Muscle of arm (tissue), 14 donors: ENCODE measurements at places on chromosomes 6 and 20. TPM values are rescaled to one million over a fixed set of nuclear protein-coding genes. Genes with fewer than 3 reads are reported as not detected.

NKAIN4 gene
- 17.9 TPM for polyA plus RNA-seq

- DNase-seq, result no peak
Observed at GRCh38 chr6:143339223-143339622, 111.3 kb downstream of the ADAT2 start.

SLC2A10 gene
- 17.2 TPM for polyA plus RNA-seq

- no peak for DNase-seq
Observed at GRCh38 chr6:158655569-158656450, 6.0 kb downstream of the SYTL3 start.

GRCh38 chr6:11013721-11014070 lies 30.4 kb downstream of the ELOVL2 start:
- no peak for DNase-seq

GRCh38 chr6:102525336-102525735 lies 1131.8 kb downstream of the GRIK2 start:
- no peak for DNase-seq

GRCh38 chr20:47392015-47392720 lies 35.7 kb upstream of the ZMYND8 start:
- DNase-seq, result no peak

DNA sequence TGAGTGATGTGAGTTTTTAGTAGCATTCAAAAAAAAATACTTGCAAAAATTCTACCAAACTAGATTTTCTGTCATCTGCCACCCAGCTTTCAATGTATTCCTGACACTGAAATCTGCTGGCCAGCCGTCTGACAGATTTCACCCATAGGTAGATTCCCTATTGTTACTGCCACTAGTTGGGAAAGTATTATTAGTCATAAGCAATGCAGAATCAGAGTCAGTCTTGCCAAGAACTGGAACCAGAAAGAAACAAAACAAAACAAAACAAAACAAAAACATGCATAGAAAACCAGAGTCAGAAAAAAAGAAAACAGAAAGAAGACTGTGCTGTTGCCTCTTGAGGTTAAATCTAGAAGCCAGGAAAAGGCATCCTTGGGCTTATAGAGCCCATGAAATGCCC lies 293.1 kb upstream of the KCNQ5 start:
- DNase-seq, result no peak

OTOR gene
- 0.24 TPM for polyA plus RNA-seq
